ENCODE measurements at places on chromosomes 5 and 9.

- DNase-seq = no peak
Observed at GRCh38 chr5:4097199-4097598, 501.6 kb downstream of the IRX1 start.

GRCh38 chr9:128007566-128008138 lies 26.9 kb upstream of the EEIG1 start:
- DNase-seq = no peak

DNA sequence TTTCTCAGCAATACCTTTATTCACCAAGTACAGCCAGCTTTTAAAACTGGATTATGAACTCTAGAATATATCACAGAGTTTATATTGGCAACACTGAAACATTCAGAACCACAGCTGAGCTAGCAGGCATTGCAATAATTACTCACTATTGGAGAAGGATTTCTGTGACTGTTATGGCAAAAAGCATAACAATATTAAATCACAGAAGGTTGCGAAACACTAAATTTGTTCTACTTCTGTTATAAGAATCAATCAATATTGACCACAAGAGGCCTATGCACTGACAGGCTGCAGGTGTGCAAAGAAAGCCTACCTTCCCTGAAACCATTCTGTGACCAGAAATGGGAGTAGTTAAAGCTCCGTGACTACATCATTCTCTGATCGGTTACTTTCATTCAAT lies 59.2 kb downstream of the AP3B1 start:
- no peak for DNase-seq

DNA sequence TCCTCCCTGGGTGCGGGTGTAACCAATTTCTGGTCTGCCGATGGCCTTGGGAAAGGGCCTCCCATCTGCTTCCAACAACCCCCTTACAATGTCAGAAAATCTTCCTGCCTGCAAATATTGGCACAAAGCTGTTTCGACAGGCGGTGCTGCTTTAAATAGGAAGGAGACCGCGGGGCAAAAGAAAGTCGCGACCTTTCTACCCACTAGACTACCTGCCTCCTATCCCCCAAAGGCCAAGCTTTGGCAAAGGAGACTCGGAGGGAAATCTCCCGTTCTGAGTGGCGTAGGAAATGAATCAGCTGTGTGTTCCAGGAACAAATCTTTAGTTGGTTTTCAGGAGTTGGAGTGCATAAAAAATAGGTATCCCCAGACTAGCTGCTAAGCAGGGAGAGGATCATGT lies 36.8 kb upstream of the NFIB start:
- no peak for DNase-seq

DNA sequence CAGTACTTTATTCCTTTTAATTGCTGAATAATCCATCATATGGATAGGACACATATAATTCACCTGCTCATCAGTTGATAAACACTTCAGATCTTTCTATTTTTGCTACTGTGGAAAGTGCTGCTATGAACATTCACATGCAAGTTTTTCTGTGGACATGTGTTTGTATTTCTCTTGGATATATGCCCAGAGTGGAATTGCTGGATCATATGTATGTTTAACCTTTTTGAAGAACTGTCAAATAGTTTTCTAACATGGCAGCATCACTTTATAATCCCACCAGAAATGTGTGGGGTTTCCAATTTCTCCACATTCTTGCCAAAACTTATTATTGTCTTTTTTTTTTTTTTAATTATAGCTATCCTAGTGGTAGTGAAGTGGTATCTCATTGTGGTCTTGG lies 15.1 kb downstream of the CARTPT start:
- DNase-seq = no peak

- DNase-seq = no peak
Observed at GRCh38 chr9:126558051-126558665, 55.6 kb upstream of the LMX1B start.

DNA sequence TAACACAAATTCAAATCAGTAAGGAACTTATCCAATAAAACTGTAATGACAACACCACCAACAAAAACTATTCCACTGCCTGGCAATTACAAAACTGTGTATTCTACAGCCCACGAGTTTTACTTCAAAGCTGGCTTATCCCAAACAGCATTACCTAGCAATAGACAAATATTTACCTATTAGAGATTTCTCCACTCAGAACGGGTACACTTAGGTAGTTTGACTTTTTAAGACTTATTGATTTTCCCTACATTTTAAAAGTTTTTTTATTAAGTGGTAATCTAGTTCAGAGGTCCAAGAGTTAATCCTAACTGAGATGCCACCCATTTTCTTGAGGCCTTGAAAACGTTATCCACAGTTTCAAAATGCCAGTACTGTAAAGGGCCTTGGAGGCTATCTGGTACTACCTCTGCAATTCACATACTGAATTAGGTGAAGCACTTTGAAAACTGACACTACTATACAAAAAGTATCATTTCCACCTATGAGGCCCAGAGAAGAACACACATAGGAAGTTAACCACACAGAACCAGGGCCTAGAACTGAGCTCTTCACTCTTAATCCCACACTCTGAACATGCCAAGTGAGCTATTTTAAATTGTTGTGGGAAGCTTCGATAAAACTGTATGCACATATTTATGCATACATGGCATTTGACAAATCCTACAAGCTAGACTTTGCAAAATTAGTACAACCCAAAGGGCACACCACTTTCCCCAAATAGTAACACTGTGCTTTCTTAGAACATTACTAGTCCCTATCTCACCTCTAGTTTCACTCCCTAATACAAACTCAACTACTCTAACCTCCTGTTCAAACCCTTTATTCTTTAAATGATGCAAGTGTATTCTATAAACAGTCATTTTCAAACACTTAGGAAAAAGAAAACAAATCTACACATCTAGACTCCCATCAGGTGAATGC lies 2.1 kb downstream of the NADK2 start:
- DNase-seq = no peak

DNA sequence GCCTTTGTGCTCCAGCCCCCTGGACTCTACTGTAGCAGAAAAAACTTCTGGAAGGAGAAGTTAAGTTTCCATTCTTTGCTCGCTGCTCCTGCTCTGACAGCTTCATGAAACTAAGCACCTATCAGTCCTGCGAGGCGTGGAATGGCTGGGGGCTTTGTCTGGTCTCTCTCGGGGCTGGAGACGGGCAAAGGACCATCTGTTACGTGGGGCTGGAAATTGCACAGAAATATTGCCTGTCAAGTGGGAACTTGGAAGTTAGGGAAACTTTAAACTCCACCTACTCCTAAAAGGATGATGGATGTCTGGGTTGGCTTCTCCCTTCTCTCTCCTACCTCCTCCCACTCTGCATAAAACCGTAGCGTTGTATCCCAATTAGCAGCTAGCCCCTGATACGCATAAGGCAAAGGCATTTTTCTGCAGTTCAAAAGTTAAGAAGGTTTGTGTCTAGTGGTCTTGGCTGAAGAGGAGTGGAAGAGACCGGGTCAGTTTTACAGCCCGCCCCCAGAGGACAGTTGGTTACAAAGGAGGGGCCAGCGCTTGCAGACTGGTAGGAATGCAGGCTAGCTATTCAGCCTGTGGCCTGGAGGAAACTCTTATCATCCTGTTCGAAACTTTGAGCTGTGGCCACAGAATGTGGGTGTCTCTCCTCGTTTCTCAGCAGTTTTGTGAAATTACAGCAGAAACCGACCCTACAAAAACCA lies 1.3 kb downstream of the FBXL7 start:
- DNase-seq = no peak

GRCh38 chr5:172899436-172899835 lies 59.8 kb upstream of the RPL26L1 start:
- DNase-seq = no peak

DNA sequence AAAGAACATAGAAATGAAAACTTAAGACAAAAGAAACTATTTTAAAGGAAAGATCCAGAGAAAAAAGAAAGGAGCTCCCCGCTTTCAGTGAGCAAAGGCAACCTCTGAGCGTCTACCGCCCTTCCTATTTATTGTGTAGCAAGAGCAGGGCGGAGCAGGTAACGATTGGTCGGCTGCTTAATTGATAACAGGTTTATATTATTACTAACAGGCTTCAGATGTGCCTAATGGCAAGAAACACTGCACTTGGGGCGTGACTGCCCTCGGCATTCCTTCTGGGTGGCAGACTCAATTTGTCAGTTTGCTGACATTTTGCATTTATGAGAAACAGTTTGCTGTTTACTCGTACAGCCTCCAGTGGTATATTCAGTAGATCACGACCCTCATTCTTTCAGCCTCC lies 482.7 kb upstream of the C9orf72 start:
- no peak for DNase-seq

- no peak for DNase-seq
Observed at GRCh38 chr5:62100201-62100600, 205.8 kb upstream of the KIF2A start.

Data from NCI-H2081 treated with DMSO at 0.1 percent for 48 hours (cell line).